ENCODE measurements at places on chromosomes 16 and 17. TPM values are rescaled to one million over a fixed set of nuclear protein-coding genes. Genes with fewer than 3 reads are reported as not detected.

The KCTD11 gene
- total RNA-seq: 8.5 TPM

The ZSCAN10 gene
- not detected for total RNA-seq

The EFCAB5 gene
- not detected for total RNA-seq

The CA5A gene
- total RNA-seq: not detected

The CCL5 gene
- 0.54 TPM for total RNA-seq

The RAMP2 gene
- 38.6 TPM for total RNA-seq

The TMEM219 gene
- total RNA-seq: 77.8 TPM

The KRT222 gene
- 0.12 TPM for total RNA-seq

The NPW gene
- not detected for total RNA-seq

The CD300H gene
- total RNA-seq: not detected

The SLC6A2 gene
- not detected for total RNA-seq

The HOXB1 gene
- not detected for total RNA-seq

All from heart right ventricle (tissue), 16 donors.